Liver (tissue), 10 donors: ENCODE measurements at places on chromosomes 11 and 22. TPM values are rescaled to one million over a fixed set of nuclear protein-coding genes. Genes with fewer than 3 reads are reported as not detected.
A peak's percentile ranks its signal among the peaks of the same experiment; 100 is the strongest.

DNA sequence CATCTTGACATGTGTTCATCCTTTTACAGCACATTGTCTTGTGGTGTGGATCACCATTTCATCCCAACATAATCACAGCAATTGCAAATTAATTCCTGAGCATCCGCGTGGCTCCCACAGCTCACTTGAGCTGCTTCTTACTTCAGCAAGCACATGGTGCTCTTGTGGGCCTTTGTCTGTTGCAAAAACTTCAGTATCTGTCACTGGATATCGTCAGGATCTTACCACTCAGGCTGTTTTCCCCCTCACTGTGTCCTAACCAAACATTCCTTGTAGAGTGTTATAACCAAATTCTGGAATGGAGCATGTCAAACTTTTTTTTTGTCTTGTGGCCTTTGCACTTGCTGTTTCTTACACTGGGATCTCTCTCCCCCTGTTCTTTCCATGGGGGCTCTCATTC, 683.1 kb upstream of the ARHGAP42 start:
- H3K27me3 ChIP-seq: no peaks in the 10 kb centered on the region
- no peaks in the 10 kb centered on the region for H3K4me1 ChIP-seq
- no peak overlapping the region for H3K27ac ChIP-seq
- H3K4me3 ChIP-seq: no peak overlapping the region

GRCh38 chr22:35627267-35628041, 10.3 kb upstream of the MB start:
- no peaks in the 10 kb centered on the region for H3K36me3 ChIP-seq
- H3K4me3 ChIP-seq: peak overlapping the region; percentile 51
- H3K4me1 ChIP-seq: peaks cover 8% of the 10 kb centered on the region
- DNase-seq: peak; percentile 65
- peak overlapping the region; percentile 92 for H3K27ac ChIP-seq
- H3K27me3 ChIP-seq: no peaks in the 10 kb centered on the region

DNA sequence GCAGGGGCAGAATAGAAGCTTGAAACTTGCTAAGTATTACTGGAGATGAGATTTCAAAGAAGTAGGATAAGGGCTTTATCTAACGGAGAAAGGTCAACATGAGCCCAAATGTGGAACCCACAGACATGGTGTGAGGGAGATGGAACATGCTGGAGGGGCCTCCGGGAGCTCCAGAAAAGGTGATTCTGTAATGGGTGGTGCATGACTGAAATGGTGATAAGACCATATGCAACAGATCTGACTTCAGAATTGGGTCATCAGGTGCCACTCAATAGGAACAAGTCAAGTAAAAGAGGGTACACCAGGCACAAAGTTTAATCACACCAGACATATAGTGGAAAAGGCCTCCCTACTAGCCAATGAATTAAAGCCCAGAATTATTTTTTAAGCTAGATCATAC, 7.9 kb upstream of the CEP295 start:
- no peaks in the 10 kb centered on the region for H3K36me3 ChIP-seq
- no peak overlapping the region for H3K4me3 ChIP-seq
- no peaks in the 10 kb centered on the region for H3K4me1 ChIP-seq
- no peak for DNase-seq

DNA sequence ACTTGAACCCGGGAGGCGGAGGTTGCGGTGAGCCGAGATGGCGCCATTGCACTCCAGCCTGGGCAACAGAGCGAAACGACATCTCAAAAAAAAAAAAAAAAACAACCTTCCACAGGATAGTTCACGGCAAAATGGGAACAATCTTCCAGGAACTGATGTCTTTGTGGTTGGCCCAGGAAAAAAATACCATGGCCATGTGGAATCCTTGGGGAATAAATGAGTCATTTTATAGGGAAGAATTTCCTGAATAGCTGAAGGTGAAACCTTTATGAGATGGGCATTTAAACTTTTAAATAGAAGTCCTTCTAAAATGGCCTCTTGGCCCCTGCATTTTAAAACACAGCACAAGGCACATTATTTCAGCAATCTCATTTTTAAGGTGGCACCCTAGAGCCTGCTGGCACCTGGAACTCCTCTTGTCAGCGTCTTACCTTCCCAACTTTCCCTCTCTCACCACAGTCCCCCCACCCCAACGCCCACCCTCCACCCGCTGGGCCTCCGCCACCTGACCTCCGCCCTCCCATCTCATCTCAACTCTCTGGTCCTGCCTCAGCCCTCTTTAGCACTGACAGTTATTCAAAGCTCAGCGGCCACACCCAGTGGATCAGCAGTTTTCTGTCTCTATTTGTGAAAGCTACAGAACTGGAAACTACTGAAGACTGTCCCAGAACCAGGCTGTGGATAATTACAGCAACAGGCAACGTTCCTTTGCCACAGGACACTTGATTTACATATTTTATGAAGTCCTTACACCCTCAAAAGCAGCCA, 43.1 kb downstream of the SCGB1A1 start:
- H3K27me3 ChIP-seq: no peaks in the 10 kb centered on the region
- DNase-seq: no peak
- H3K27ac ChIP-seq: no peak overlapping the region
- H3K36me3 ChIP-seq: no peaks in the 10 kb centered on the region
- peaks cover 10% of the 10 kb centered on the region for H3K4me1 ChIP-seq

- H3K36me3 ChIP-seq: peaks cover 71% of the 10 kb centered on the region
- no peaks in the 10 kb centered on the region for H3K4me1 ChIP-seq
- H3K27me3 ChIP-seq: no peaks in the 10 kb centered on the region
- H3K4me3 ChIP-seq: no peak overlapping the region
These were observed 3.5 kb downstream of the SYVN1 start for GRCh38 chr11:65130631-65131416.

The SAA2 gene
- 14,460 TPM for polyA plus RNA-seq

DNA sequence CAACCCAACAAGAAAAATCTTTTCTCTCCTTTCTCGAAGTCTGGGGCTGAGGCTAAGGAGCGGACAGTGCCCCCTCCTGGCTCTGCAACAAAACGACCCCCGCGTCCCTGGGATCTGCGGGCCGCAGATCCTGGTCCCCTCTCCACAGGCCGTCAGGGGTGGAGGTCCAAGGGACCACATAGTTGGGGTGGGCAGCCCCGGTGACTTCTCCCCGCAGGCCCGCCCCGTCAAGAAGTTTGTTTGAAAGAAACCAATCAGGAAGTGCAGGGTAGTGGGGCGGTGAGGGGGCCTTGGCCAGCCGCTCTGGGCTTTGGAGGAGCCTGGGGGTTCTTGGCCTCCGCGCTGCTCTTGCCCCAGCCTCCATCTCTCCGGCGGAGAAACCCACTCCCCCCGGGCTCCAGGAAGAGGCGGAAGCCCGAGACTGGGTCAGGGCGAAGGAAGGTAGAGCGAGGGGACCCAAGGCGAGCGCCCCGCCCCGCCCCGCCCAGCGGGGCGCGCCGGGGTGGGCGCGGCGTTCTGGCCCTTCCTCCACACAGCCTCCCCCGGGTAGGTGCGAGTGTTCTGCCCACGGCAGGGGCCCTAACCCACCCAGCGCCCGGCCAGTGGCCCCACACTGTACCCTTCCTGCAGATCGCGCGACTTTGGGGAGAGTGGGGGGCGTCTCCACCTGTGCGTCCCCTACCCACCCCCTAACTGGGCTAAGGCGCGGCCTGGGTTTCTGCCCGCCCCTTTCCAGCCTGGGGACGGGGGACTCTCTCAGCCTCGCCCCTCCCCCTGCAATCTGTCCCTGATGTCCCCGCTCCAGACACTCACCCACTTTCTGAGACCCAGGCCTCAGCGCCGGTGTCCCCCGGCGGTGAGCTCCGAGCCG, 1.3 kb downstream of the TP53I11 start:
- no peak overlapping the region for H3K4me3 ChIP-seq
- no peaks in the 10 kb centered on the region for H3K27me3 ChIP-seq
- no peak for DNase-seq

- peaks cover 4% of the 10 kb centered on the region for H3K27me3 ChIP-seq
- H3K27ac ChIP-seq: no peak overlapping the region
- no peak overlapping the region for H3K4me3 ChIP-seq
- H3K36me3 ChIP-seq: no peaks in the 10 kb centered on the region
These were observed 151.7 kb downstream of the NELL1 start for GRCh38 chr11:20821046-20821445.

GRCh38 chr22:28108851-28109250, 189.8 kb upstream of the PITPNB start:
- no peaks in the 10 kb centered on the region for H3K36me3 ChIP-seq
- no peak overlapping the region for H3K27ac ChIP-seq
- DNase-seq: no peak
- no peak overlapping the region for H3K4me3 ChIP-seq
- H3K27me3 ChIP-seq: no peaks in the 10 kb centered on the region
- H3K4me1 ChIP-seq: no peaks in the 10 kb centered on the region

DNA sequence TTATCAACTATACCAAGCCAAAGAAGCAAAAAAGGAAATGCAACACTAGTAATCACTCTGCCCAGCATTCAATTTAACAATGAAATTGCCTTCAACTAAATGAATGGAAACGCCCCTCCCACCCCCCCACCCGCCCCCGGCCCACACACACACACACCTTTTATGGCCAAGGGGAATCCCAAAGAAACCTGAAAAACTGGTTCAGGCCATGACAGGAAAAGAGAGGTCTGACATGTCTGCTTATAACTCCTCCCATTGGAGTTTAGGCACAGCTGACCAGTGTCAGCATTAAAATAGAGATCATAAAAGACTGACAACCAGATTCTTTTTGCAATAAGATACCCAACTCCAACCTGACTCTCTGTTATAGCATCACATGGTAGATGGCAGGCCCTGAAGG, 42.6 kb downstream of the ACER3 start:
- no peaks in the 10 kb centered on the region for H3K27me3 ChIP-seq
- DNase-seq: no peak
- no peaks in the 10 kb centered on the region for H3K4me1 ChIP-seq
- H3K4me3 ChIP-seq: no peak overlapping the region
- no peak overlapping the region for H3K27ac ChIP-seq

DNA sequence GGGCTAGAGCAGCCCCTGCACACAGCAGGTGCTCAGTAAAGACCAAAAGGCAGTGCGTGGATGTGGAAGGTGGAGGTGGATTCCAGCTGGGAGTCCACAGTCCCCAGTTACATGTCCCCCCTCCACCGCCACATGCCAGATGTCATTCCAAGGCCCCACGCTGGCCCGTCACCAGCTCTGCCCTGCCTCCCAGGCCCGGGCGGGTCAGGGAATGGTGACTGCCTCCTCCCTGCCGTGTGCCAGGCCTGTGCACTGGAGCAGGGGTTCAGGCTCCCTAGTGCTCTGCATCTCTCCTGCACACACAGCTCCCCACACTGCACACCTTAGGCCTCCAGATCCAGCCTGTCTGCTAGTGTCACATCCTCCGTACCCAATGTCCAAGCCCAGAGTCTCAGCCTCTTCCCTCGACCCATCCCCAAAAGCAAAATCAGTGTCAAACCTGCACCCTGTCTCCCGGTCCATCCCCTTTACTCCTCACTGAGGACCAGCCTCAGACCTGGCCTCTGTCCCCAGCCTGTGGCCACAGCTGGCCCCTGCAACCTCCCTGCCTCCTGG, 40.2 kb upstream of the PRODH start:
- H3K27me3 ChIP-seq: no peaks in the 10 kb centered on the region
- no peak overlapping the region for H3K4me3 ChIP-seq
- H3K4me1 ChIP-seq: peaks cover 13% of the 10 kb centered on the region
- H3K36me3 ChIP-seq: no peaks in the 10 kb centered on the region
- H3K27ac ChIP-seq: no peak overlapping the region

The ZNRF3 gene
- polyA plus RNA-seq: 2.2 TPM

- no peaks in the 10 kb centered on the region for H3K27me3 ChIP-seq
- H3K4me3 ChIP-seq: no peak overlapping the region
- H3K36me3 ChIP-seq: no peaks in the 10 kb centered on the region
- no peak overlapping the region for H3K27ac ChIP-seq
- no peaks in the 10 kb centered on the region for H3K4me1 ChIP-seq
These were observed 44.0 kb downstream of the SERPINH1 start for GRCh38 chr11:75606099-75606498.

DNA sequence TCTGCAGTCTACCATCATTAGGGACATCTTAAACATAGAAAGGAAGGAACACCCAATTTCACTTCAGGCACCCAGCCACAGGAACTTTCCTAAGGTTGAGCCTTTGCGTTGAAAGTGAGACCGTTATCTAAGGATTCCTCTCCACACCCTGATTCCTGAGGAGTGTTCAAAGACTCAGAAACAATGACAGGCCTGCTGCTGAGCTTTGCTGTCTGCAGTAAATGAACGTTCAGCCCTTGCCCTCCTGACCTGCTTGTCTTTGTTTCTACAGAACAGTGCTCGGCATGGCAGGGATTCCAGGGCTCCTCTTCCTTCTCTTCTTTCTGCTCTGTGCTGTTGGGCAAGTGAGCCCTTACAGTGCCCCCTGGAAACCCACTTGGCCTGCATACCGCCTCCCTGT, 7.0 kb downstream of the PRSS23 start:
- no peak overlapping the region for H3K4me3 ChIP-seq
- H3K36me3 ChIP-seq: no peaks in the 10 kb centered on the region
- no peak overlapping the region for H3K27ac ChIP-seq
- H3K4me1 ChIP-seq: no peaks in the 10 kb centered on the region

The LDHAL6A gene
- polyA plus RNA-seq: not detected

DNA sequence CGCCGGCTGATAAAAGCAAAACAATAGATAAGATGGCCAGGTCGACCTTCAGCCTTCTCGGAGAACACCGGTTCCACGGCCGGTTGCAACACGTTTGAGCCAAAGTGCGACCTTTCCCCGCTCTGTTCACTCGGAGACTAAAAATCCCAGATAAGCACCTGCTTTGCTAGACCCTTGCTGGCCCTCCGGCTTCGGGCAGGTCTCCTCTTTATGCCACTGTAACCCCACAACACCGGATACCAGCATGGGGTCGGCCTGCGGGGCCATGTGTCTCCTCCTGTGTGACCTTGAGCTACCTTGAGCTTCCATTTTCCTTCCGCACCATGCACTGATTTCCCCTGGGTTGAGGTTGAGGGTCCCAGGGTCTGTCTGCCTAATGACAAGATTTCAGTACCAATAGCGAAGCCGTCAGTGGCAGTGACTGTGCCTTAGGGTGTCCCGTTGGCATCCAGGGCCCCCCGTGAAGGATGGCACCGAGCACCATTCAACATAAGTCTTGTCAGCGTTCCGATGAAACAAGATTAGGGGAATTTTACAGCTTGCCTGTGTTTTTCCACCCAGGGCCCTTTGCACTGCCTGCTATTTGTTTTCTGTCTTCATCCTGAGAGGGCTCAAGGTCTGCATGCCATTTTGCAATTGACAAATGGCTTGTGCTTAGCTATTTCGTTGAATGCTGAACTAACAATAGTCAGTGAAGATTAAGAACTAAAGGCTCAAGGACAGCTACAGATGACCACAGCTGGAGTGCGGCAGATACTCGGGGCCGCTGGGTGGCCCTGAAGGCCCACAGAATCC, 118.6 kb downstream of the KCNQ1 start:
- H3K4me1 ChIP-seq: no peaks in the 10 kb centered on the region
- H3K36me3 ChIP-seq: no peaks in the 10 kb centered on the region
- no peak overlapping the region for H3K4me3 ChIP-seq
- DNase-seq: no peak
